EL (cell line): ENCODE measurements at places on chromosomes 7 and 10.

GRCh38 chr10:63630931-63631680 is 109.9 kb downstream of the REEP3 start:
- peak; percentile 6 for DNase-seq

- DNase-seq: no peak
These were observed 55.0 kb upstream of the JCAD start for GRCh38 chr10:30114401-30114800.

GRCh38 chr7:1646391-1646790 is 23.7 kb upstream of the ELFN1 start:
- DNase-seq: no peak

DNA sequence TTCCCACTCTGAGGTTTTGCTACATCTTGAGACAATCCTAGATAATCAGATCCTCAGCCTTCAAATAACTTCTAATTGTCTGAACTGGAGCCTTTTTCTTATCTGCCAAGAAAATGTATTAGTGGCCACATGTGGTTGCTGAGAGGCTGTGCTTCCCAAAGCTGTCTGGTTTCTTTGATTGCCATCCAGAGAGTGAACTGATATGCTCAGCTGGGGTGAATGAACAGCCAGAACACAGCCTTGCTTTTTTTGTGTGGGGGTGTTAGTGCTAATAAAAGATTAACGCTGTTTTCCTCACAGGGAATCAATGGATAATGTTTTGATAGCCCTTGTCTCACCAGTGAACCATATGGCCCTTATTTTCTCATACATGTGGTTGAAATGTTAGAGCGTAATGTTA is 66.9 kb downstream of the BBS9 start:
- DNase-seq: no peak

DNA sequence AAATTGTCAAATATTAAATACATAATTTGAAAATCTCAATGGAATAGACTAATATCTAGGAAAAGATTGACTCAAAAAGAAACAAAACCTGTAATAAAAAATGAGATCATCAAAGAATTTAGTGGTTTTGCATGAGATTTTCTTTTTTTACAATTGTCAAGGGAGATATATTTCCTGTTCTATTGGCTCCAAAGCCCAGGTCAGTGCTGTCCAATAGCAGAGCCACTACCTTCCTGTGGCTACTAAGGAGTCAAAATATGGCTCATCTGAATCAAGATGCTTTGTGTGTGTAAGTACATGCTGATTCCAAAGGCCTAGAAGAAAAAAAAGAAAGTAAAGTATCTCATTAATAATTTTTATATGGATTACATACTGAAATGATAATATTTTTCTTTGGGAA is 191.9 kb downstream of the C7orf25 start:
- DNase-seq: no peak

DNA sequence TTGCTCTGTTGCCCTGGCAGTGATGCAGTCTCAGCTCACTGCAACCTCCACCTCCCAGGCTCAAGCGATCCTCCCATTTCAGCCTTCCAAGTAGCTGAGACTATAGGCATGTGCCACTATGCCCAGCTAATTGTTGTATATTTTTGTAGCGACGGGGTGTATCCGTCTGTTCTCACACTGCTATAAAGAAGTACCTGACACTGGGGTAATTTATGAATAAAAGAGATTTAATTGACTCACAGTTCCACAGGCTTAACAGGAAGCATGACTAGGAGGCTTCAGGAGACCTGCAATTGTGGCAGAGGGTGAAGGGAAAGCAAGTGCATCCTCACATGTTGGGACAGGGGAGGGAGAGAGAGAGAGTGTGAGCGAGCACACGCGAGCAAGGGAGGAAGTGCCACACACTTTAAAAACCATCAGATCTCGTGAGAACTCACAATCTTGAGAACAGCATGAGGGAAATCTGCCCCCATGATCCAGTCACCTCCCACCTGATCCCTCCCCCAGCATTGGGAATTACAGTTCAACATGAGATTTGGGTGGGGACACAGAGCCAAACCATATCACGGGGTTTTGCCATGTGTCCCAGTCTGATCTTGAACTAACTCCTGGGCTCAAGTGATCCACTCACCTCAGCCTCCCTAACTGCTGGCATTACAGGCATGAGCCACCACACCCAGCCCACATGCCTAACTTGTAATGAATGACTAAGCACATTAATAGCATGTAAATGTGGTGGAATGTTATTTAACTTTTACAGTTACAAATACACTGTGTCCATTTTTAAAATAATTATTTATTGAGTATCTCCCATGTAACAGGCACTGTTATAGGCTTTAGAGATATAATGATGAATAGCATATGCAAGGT is 65.5 kb downstream of the RALA start:
- DNase-seq: peak; percentile 59

GRCh38 chr10:89888321-89889070 is 187.1 kb downstream of the KIF20B start:
- DNase-seq: no peak

DNA sequence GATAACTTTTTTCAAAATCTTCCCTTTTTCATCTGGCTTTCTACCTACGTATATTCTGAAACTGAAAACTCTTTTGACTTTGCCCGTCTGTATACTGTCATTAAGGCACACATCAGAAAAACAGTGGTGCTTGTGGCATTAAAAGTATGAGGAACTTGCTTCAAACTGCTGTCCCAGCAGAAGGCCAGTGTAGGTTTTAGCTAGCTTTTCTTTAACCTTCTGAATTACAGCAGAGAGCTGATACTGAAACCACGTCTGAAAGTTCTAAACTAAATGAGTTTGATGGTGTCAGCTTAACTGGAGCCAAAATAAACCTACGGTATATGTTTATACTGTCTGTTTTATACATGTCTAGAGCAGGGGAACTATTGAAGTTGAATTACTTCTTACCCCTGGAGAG is 283.4 kb downstream of the TFEC start:
- no peak for DNase-seq

GRCh38 chr7:24346129-24346528 is 62.1 kb downstream of the NPY start:
- DNase-seq: peak; percentile 3

DNA sequence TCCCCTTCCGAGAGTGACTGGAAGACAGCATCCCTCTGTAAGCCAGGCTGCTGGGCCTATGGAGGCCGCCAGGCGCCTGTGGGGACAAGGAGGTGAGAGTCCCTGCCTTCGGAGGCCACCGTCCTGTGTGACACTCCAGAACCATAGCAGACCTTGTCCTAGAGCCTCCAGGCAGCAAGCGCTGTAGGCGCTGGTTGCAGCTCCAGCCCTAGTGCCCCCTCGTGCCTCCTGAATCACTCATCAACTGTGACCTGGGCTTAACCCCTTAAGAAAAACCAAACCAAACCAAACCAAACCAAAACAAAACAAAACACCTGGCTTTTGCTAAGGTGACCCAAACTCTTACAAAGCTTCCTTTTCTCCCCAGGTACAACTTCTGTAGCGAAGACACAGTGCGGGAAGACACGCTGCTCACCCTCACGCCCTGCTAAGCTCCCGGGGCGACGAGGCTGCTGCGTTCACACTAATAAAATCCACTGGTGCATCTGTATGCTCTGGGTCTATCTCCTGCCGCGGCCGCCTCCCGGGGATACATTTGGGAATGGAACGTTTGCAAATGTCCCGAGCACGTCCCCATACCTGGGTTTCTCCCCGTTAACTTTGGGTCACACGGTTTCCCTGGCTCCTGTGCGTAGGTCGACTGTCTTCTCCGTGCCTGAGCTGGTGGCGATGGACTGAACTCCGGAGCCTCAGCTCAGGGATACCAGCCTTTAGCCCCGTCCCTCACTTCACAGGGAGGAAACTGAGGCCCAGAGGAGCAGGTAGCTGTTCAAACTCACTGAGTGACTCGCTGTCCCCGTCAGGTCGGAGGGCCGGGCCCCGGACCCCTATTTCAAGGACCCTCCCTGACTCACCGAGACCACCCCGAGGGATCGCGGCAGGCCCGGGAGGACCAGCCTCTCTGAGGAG is 11.8 kb upstream of the PNLIPRP2 start:
- no peak for DNase-seq

DNA sequence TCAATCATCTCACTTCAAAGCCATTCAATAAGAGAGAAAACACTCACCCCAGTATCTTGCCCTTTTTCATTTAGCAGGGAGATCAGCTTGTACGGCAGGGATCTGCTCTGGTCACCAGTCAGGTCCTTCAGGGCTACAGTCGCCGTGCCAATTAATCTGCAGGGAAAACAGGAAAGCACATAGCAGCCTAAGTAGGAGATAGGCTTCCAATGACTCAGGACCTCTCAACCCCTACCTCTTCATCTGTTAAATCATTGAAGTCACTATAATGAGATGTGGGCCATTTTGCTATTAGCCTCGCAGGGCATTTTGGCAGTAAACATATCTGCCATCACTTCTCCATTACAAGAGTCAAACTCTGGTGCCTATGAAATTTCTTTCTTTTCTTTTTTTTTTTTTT is 50.8 kb downstream of the MYOF start:
- no peak for DNase-seq

- DNase-seq: no peak
These were observed 18.3 kb downstream of the INPP5A start for GRCh38 chr10:132555648-132556575.

DNA sequence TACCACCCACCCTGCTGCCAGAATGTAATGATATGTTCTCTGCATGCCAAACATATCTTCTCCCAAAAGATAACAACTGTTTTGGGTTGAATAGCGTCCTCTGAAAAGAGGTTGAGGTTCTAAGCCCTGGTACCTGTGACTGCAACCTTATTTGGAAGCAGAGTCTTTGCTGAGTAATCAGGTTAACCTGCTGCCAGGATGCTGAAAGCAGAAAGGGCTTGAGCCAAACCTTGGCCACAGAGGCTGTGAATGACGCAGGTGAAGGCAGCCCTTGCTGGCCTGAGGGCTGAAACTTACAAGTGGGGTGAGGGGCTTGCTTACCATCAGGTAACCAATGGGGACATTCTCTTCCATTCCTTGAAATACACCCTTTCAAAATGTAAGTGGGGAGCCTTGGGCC is 151.8 kb upstream of the RHEB start:
- DNase-seq: no peak

- no peak for DNase-seq
These were observed 8.5 kb upstream of the IL2RA start for GRCh38 chr10:6070660-6071059.

DNA sequence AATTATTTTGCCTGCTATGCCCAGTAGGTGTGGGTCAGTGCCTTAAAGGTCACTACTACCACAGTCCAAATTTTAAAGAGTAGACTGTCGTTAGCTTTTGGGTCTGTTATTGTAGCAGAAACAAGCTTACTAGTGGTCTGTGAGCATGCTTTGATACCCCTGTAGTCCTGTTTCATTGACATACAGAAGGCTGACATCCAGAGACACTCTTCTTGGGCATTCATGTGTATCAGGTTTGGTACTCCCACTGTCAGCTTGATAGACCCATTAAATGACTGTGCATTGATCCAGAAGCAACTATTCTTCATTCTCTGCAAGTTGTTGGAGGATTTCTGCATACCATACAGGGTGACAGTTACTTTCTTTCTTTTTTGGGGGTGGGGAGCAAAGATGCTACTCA is 884.4 kb upstream of the CELF2 start:
- no peak for DNase-seq

GRCh38 chr7:128078309-128078708 is 47.1 kb upstream of the LRRC4 start:
- DNase-seq: no peak

DNA sequence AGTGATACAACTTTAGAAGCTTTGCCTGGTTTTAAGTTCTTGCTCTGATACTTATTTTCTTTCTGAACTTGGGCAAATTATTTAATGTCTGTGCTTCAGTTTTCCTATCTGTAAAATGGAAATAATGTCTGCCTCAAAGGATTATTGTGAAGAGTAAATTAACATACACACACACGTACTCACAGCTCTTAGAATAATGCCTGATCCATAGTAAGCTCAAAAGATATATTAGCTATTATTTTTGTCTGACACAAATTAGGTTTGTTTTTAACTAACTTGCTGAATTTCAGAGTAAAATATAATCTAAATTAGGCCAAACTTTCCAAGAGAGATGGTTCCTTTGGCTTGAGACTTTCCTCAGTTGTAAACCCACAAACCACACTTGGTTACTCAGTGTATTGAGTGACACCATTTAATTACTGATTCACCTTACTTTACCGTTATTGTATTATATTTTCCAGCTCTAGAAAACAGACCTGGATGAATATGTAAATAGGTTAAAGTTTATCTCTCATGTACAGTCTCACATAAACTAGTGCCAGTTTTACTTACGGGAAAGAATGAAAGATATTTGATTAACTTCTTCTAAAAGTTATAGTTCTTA is 50.4 kb downstream of the VTI1A start:
- DNase-seq: no peak

DNA sequence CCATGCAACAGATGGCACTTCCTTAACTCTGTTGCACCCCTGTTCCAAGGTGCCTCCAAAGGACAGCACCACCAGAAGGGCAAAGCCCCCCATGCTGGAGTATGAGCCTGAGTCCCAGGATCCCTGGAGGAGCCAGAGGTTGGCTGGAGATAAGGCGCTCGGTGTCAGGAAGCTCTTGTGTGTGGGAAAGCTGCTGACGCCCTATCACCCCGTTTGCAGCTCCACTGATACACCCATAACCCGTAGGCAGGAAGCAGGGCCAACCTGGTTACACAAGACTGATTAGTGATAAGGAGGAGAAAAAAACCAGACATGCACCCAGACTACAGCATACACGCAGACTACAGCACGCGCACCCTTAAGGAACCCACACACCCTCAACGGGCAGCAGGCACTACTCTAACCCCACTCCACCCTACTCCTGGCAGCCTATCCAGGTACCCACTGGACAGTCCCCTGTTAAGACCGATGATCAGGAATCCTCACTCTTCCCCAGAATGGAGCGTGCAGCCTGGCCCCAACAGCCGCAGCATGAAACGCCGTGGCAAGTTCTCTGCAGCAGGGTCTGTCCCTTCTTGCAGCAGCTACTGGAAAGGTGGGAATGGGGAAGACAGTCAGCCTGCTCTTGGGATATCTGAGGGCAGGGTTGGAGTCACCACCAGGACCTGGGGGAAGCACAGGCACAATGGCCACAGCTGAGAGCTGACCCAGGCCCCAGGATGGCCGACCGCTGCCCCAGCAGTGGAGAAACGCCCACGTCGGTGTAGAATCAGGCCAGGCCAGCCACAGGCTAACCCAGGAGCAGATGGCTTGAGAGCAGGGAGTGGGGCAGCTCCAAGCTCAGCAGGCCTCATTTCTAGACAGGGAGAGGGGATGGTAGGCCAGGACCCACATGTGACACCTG is 38.3 kb upstream of the TUBB8 start:
- no peak for DNase-seq

- DNase-seq: no peak
These were observed 69.9 kb downstream of the INPP5A start for GRCh38 chr10:132607491-132607890.
